Thoracic aorta (tissue), 2 donors: ENCODE measurements at places on chromosomes 5 and 9. TPM values are rescaled to one million over a fixed set of nuclear protein-coding genes. Genes with fewer than 3 reads are reported as not detected.

- no peak for DNase-seq
- no peaks in the 10 kb centered on the region for H3K4me1 ChIP-seq
- H3K4me3 ChIP-seq: no peak overlapping the region
- H3K27ac ChIP-seq: no peak overlapping the region
These were observed 35.1 kb downstream of the TTLL11 start for GRCh38 chr9:122058051-122058450.

DNA sequence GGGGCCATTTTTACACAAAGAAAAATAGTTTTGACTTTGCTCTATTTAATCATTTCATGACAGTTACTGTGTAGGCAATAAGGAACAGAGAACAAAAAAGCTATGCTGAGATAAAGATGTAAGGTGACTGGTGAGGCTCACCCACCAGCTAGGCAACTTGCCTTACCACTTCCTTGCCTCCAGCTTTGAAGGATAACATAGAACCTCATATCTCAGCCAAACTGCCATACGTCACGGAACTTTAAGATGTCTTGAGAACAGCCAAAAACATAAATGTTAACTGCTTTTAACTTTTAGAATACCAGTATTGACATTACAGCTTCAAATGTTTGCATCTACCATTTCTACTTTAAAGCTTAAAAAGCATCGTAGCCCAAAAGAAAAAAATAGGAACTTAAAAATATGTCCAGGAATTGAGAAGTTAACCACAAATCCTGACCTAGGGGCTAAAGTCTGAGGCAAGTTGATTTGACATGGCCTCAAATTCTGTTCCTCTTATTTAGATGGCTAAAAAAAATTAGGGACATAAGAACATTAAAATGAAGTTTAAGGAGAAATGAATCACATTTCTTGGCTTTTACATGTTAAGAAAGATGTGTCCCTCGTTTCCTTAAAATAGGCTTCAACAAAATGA, 7.7 kb upstream of the GCNT4 start:
- no peaks in the 10 kb centered on the region for H3K36me3 ChIP-seq
- DNase-seq: no peak
- no peak overlapping the region for H3K4me3 ChIP-seq
- no peak overlapping the region for H3K27ac ChIP-seq
- no peaks in the 10 kb centered on the region for H3K27me3 ChIP-seq

CXXC5 gene
- total RNA-seq: 62.5 TPM

- no peak for DNase-seq
- no peak overlapping the region for H3K27ac ChIP-seq
- no peaks in the 10 kb centered on the region for H3K27me3 ChIP-seq
- H3K36me3 ChIP-seq: no peaks in the 10 kb centered on the region
These were observed 74.8 kb downstream of the MEF2C start for GRCh38 chr5:88808153-88808552.

- H3K27ac ChIP-seq: no peak overlapping the region
- no peaks in the 10 kb centered on the region for H3K27me3 ChIP-seq
- DNase-seq: no peak
- no peaks in the 10 kb centered on the region for H3K4me1 ChIP-seq
These were observed 15.0 kb upstream of the NEURL1B start for GRCh38 chr5:172626031-172626581.

- H3K4me1 ChIP-seq: peaks cover 3% of the 10 kb centered on the region
- no peaks in the 10 kb centered on the region for H3K27me3 ChIP-seq
- no peaks in the 10 kb centered on the region for H3K36me3 ChIP-seq
These were observed 7.2 kb upstream of the ABLIM3 start for GRCh38 chr5:149133795-149134777.

GRCh38 chr9:68651280-68651893, 53.7 kb upstream of the PIP5K1B start:
- no peaks in the 10 kb centered on the region for H3K36me3 ChIP-seq
- DNase-seq: no peak
- no peak overlapping the region for H3K4me3 ChIP-seq
- H3K27ac ChIP-seq: no peak overlapping the region
- no peaks in the 10 kb centered on the region for H3K27me3 ChIP-seq

GRCh38 chr5:66356011-66356565, 212.0 kb downstream of the SREK1 start:
- no peak for DNase-seq
- no peaks in the 10 kb centered on the region for H3K36me3 ChIP-seq
- H3K4me1 ChIP-seq: no peaks in the 10 kb centered on the region
- H3K27me3 ChIP-seq: no peaks in the 10 kb centered on the region
- no peak overlapping the region for H3K4me3 ChIP-seq

GRCh38 chr9:38288502-38288901, 104.0 kb upstream of the ALDH1B1 start:
- no peak overlapping the region for H3K4me3 ChIP-seq
- H3K27me3 ChIP-seq: no peaks in the 10 kb centered on the region
- H3K36me3 ChIP-seq: no peaks in the 10 kb centered on the region

GRCh38 chr5:142411103-142411502, 86.3 kb upstream of the SPRY4 start:
- DNase-seq: no peak
- H3K27me3 ChIP-seq: no peaks in the 10 kb centered on the region
- H3K4me3 ChIP-seq: no peak overlapping the region
- H3K36me3 ChIP-seq: no peaks in the 10 kb centered on the region

DNA sequence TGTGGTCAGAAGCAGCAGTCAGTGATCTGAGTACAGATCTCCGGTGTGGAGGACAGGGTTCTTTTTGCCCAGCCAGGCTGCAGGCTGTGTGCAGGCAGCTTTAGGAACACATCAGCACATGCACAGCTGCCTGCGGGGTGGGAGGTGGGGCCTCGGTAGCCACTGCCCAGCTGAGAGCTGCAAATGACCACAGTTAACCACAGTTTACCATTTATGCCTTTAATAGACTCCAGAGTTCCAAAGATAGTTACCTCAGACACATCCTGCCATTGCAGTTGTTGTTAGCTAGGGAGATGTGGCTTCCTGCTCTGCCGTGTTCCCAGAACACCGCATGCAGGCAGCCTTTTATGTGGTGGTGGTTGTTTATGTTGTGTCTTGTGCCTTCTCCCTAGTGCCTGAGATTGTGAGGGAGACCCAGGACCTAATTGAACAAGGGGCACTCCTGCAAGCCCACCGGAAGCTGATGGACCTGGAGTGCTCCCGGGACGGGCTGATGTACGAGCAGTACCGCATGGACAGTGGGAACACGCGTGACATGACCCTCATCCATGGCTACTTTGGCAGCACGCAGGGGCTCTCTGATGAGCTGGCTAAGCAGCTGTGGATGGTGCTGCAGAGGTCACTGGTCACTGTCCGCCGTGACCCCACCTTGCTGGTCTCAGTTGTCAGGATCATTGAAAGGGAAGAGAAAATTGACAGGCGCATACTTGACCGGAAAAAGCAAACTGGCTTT, 10.2 kb downstream of the EXOC3 start:
- H3K27ac ChIP-seq: no peak overlapping the region
- no peak overlapping the region for H3K4me3 ChIP-seq
- no peaks in the 10 kb centered on the region for H3K27me3 ChIP-seq
- DNase-seq: no peak
- H3K36me3 ChIP-seq: peaks cover 63% of the 10 kb centered on the region
- no peaks in the 10 kb centered on the region for H3K4me1 ChIP-seq

GRCh38 chr5:80777347-80778287, 122.8 kb upstream of the DHFR start:
- no peaks in the 10 kb centered on the region for H3K4me1 ChIP-seq

DNA sequence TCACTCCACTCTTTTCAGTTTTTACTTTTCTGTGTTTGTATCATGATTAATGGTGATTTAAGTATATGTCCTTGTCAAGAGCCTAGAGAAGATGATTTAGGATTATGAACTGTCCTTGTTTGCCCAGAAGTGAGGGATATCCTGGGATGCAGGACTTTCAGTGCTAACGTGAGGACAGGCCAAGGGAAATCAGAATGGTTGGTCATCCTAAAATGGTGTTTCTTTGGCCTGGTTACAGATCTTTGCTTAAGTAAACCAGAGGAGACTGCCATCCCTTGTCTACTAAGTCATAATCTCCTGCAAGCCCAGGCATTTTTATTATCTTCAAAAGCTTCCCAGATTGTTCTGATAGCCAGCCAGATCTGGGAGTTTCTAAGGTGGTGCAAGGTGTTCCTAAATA, 22.3 kb upstream of the DPYSL3 start:
- H3K4me1 ChIP-seq: peaks cover 26% of the 10 kb centered on the region
- H3K27ac ChIP-seq: no peak overlapping the region
- no peak overlapping the region for H3K4me3 ChIP-seq
- H3K36me3 ChIP-seq: no peaks in the 10 kb centered on the region

GRCh38 chr5:151448038-151448985, 909 bp downstream of the SLC36A1 start:
- H3K4me3 ChIP-seq: peak overlapping the region; percentile 89
- H3K36me3 ChIP-seq: no peaks in the 10 kb centered on the region
- peaks cover 3% of the 10 kb centered on the region for H3K4me1 ChIP-seq
- no peaks in the 10 kb centered on the region for H3K27me3 ChIP-seq
- no peak for DNase-seq
- H3K27ac ChIP-seq: peak overlapping the region; percentile 29

GRCh38 chr5:53246042-53246836, 136.7 kb upstream of the MOCS2 start:
- H3K36me3 ChIP-seq: no peaks in the 10 kb centered on the region
- DNase-seq: no peak
- H3K27ac ChIP-seq: peak overlapping the region; percentile 33
- H3K27me3 ChIP-seq: no peaks in the 10 kb centered on the region
- H3K4me3 ChIP-seq: peak overlapping the region; percentile 9

TRAF2 gene
- 11.6 TPM for total RNA-seq

- no peaks in the 10 kb centered on the region for H3K36me3 ChIP-seq
- no peak overlapping the region for H3K27ac ChIP-seq
- H3K4me3 ChIP-seq: no peak overlapping the region
- no peaks in the 10 kb centered on the region for H3K27me3 ChIP-seq
- DNase-seq: no peak
These were observed 14.7 kb downstream of the SIL1 start for GRCh38 chr5:139183502-139183901.

DNA sequence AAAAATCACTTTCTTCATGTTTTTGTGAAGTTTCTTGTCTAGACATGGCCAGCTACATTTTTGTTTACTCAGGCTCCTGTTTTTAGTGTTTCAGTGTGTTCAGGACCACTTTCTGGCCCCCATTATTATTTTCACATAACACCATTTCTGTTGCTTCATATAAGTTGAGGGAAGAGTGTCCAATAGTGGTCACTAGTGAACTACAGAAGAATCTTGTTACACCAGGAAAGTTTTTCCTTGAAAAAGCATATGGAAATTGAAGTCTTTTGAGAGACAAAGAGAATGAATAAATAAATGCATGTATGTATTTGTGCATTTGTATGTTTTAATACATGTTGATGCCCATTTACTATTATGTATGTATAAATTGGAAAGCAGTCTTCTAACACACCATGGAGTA, 3.8 kb downstream of the ADAMTSL1 start:
- H3K4me1 ChIP-seq: peaks cover 74% of the 10 kb centered on the region
- no peaks in the 10 kb centered on the region for H3K27me3 ChIP-seq
- H3K4me3 ChIP-seq: no peak overlapping the region

GRCh38 chr9:108012886-108013665, 523.5 kb upstream of the KLF4 start:
- no peak for DNase-seq
- no peak overlapping the region for H3K4me3 ChIP-seq
- H3K27me3 ChIP-seq: no peaks in the 10 kb centered on the region
- no peaks in the 10 kb centered on the region for H3K4me1 ChIP-seq

PCDHGA7 gene
- total RNA-seq: 12.2 TPM

DNA sequence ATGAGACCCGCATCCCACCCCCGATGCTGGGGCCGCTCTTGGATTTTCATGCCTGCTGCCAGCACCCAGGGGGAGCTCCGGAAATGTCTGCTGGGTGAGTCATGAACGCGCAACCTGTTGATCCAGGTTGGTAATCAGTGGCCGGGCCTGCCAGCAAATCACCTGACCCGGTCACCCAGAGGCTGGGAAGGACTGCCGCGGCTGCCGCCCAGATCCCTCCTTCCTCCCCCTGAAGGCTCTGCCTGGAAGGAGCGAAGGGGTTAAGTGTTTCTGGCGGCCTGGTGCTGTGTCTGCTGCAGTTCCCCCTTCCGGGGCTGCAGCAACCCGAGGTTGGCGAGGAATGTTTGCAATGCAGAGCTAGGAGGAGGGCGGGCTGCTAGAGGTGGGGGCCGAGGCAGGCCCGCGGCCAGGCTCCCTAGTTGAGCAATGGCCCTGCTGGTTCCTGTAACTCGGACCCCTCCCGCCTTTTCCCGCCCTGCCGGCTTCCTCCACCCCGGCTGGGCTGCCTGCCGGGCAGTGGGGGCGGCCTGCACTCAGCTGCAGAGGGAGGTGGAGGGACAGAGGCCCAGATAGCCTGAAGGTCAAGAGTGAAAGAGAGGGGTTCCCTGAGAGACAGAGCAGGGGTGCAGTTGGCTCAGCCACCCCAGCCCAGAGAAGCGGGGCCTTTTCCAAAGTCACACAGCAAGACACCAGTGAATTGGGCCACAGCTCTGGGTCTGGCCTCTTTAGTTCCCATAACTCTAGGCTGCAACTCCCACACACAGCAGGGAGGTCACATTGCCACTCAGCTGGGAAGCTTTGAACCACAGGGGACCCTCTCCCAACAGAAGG, 156.3 kb upstream of the IER5L start:
- H3K4me3 ChIP-seq: peak overlapping the region; percentile 56
- no peaks in the 10 kb centered on the region for H3K36me3 ChIP-seq
- H3K27ac ChIP-seq: peak overlapping the region; percentile 95
- peak; percentile 72 for DNase-seq
- H3K27me3 ChIP-seq: no peaks in the 10 kb centered on the region

- no peak overlapping the region for H3K27ac ChIP-seq
- no peak overlapping the region for H3K4me3 ChIP-seq
- H3K27me3 ChIP-seq: no peaks in the 10 kb centered on the region
- no peaks in the 10 kb centered on the region for H3K4me1 ChIP-seq
- H3K36me3 ChIP-seq: no peaks in the 10 kb centered on the region
These were observed 169.2 kb upstream of the MVB12B start for GRCh38 chr9:126157423-126157822.

- H3K4me3 ChIP-seq: no peak overlapping the region
- no peaks in the 10 kb centered on the region for H3K27me3 ChIP-seq
- no peak overlapping the region for H3K27ac ChIP-seq
- no peaks in the 10 kb centered on the region for H3K4me1 ChIP-seq
- no peak for DNase-seq
- peaks cover 32% of the 10 kb centered on the region for H3K36me3 ChIP-seq
These were observed 70.3 kb upstream of the EPB41L4B start for GRCh38 chr9:109391176-109391575.

PKD2L2 gene
- not detected for total RNA-seq

- H3K27ac ChIP-seq: no peak overlapping the region
- no peak for DNase-seq
- H3K4me1 ChIP-seq: peaks cover 8% of the 10 kb centered on the region
- no peak overlapping the region for H3K4me3 ChIP-seq
- H3K27me3 ChIP-seq: no peaks in the 10 kb centered on the region
These were observed 39.2 kb upstream of the PCA3 start for GRCh38 chr9:76725011-76725546.

MSX2 gene
- total RNA-seq: not detected

SLC36A2 gene
- total RNA-seq: not detected

GRCh38 chr5:464843-465590, 22.0 kb downstream of the EXOC3 start:
- H3K4me1 ChIP-seq: no peaks in the 10 kb centered on the region
- H3K4me3 ChIP-seq: no peak overlapping the region
- H3K36me3 ChIP-seq: peaks cover 27% of the 10 kb centered on the region
- DNase-seq: no peak
- no peak overlapping the region for H3K27ac ChIP-seq
